Fibroblast of the aortic adventitia (primary cell): ENCODE measurements at places on chromosomes 2 and 18. TPM values are rescaled to one million over a fixed set of nuclear protein-coding genes. Genes with fewer than 3 reads are reported as not detected.

- no peak for DNase-seq
These were observed 111.4 kb upstream of the GATA6 start for GRCh38 chr18:22057908-22058527.

GRCh38 chr2:130963849-130964793 is 127.4 kb downstream of the ARHGEF4 start:
- no peak for DNase-seq

GRCh38 chr2:103010306-103010705 is 248.5 kb downstream of the TMEM182 start:
- DNase-seq: no peak

DNA sequence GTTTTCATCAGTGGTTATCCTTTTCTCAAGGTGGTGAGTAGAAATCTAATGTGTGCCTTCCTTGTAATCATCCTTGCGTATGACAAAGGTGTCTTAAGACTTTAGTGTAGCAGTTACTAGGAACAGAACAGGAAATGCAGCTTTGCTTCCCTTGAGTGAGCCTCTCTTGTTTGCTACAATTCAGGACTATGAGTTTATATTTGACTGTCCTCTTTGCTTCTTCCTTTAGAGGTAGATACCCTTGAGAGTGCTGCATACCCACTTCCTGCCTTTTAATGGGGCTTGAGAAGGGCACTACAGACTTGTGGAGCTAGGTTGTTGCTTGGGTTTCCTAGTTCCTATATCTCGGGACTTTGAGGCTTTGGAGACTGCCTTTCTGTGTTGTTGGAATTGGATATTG is 3.8 kb downstream of the KCNJ13 start:
- no peak for DNase-seq

- no peak for DNase-seq
These were observed 312.0 kb upstream of the TNP1 start for GRCh38 chr2:217171874-217172273.

DNA sequence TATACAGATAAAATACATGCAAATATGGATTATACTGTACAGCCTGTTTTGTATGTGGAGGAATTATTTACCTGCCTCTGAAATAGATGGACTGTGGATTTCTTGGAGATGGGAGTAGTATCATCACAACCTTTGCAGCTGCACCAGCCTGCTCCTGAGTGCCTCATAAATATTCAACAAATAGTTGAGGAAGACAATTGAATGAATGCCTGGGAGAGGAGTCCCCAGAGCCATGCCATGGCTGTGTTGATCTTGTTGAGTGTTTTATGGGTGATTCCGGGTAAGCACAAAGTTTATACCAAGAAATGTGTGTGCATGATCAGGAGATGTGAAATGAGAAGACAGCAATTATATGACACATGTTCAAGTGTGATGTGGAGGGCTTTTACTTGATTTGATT is 225.0 kb downstream of the FHOD3 start:
- no peak for DNase-seq

DNA sequence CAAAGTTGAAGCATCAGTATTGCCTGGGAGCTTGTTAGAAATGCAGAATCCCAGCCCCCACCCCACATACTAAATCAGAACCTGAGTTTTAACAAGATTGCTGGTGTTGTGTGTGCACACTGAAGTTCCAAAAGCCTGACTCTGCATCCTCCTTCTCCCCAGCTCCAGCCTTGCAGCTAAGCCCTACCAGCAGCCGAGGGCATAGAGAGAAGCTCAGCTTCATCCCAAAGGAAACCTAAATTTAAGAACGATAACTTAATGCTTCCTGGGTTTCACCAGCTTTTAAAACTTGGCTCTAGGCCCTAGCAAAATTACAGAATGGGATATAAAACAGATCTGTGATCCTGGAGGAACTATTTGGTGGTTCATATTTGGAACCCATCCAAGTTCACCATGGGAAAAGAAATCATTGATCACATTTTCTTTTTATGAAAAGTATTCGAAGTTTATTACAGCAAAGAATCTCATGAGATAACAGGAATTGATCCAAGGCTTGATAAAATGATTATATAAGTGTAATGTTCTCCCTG is 11.1 kb downstream of the SMYD1 start:
- DNase-seq: no peak

PLA2R1 gene
- total RNA-seq: 25.0 and 27.0 TPM in 2 replicates

SFT2D3 gene
- total RNA-seq: 3.5 and 7.0 TPM in 2 replicates

PTPRN gene
- 0.36 and 1.8 TPM in 2 replicates for total RNA-seq

DNA sequence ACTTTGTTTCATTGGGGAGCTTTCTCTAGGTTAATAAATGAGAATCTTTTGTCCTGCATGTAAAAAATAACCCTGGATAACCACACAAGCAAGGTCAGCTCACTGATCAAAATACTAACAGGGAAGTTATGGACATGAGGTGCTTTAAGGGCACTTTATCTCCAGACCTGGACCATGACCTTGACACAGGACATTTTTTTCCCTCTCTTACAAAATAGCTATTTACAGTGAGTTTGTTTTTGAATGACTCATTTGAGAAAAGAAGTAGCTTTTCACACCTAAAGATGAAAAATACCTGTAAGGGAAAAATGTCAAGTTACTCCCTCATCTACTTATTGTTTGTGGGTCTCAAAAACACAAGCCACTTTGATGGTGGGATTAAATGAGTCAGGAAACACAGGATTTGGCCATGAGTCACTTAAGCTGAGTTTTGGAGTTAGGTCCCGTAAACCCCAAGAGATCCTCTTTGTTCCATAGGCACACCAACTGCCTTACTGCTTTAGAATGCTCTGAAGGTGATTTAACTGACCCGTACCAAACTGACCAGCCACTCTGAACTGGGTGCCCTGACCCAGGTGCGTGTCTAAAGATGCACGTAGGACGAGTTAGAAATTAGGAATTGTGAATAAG is 479.3 kb upstream of the NXPH2 start:
- no peak for DNase-seq

DNA sequence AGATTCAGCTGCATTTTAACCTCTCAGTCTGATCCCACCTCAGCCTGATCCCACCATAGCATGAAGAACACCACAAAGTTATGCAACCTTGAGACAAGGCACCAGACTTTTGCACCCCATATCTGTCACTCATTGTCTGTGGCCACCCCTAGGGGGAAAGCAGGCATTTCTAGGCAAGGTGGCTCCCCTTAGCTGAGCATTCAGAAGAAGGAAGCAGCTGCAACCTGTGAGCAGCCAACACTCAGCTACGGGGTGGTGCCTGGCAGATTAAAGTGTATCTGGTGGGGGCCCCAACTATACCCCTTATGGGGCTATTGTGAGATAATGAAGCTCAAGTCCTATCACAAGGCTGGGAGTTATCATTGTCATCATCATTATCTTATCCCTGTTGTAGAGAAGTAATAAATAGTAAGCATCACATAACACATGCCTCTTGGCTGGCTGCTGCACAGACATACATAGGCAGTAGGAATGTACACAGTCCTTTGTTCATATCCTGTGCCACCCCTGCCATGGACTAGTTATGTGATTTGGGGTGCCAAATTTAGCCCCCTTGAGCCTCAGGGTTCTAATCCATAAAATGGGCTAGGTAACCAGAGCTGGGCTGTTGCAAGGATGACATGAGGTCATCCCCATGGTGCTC is 20.6 kb upstream of the TMEM163 start:
- DNase-seq: no peak

GRCh38 chr2:176826984-176827668 is 385.5 kb upstream of the HNRNPA3 start:
- no peak for DNase-seq

- DNase-seq: peak; percentile 78
These were observed 95.5 kb upstream of the ATP8B1 start for GRCh38 chr18:57898506-57899124.

DNA sequence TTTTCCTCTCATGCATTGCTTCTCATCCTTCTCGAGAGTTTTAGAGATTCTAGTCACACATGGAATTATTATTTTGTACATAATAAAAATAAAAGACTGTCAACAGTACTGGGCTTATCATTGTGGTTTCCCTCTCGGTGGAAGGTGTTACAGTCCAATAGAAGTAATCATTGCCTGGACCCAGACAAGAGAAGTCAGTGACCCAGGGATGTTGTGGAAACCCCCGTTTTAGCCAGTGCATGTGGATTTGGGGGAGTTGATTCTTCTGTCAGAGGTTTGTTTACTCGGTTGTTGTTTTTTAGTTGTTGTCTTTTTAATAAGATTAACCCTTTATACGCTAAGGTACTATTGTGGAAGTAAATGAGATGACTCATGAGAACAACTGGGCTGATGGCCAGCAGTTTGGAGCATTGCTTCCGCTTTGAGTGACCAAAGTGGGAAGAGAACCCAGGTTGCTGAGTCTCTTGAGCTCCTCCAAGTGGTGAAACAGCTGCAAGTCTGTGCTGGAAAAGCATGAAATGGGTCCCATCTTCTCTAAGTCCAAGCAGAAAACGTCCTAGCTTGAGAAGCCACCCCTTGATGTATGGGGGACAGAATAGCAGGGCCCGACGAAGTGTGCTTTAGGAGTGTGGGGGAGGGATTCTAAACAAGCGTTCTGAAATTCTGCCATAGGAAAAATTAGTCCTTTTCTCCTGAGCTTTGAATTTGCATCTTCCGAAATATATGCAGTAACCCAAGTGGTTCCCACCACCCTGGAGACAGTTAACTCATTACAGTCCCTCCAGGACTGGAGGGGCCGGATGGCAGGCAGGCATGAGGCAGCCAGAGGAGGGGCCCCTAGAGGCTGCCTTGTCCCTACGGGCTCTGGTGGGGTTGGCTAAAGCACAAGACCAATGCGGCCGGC is 61.8 kb upstream of the GPR45 start:
- DNase-seq: peak; percentile 63

SLC14A1 gene
- 5.6 and 254 TPM in 2 replicates for total RNA-seq

- DNase-seq: no peak
These were observed 488.4 kb upstream of the PIK3C3 start for GRCh38 chr18:41466436-41467160.

- DNase-seq: no peak
These were observed 1.6 kb upstream of the KCNJ3 start for GRCh38 chr2:154696810-154697417.

DSG4 gene
- total RNA-seq: not detected in 2 replicates

TRIM43 gene
- total RNA-seq: not detected in 2 replicates

- DNase-seq: no peak
These were observed 3.5 kb downstream of the HEATR5B start for GRCh38 chr2:37080689-37081088.

ICOS gene
- total RNA-seq: not detected in 2 replicates

ABCB11 gene
- not detected in 2 replicates for total RNA-seq

GREB1 gene
- under 0.01 and 1.7 TPM in 2 replicates for total RNA-seq

DNA sequence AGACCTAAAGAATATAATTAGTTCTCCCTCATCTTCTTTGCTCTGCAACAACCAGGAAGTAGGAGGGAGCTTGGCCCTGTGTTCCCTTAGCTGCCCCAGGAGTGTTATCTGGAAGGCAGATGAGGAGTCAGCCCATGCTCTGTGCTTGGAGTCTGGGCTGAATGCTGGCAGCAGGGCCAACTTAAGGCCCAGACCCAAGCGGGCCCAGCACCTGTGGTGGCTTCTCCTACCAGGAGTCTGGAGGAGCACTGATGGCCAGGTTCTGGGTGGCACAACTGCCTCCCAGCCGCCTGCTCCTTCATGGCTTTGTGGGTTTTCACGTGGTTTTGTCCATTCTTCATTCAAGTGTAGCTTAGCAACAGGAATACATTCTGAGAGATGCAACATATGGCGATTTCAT is 1910.7 kb upstream of the LRRTM1 start:
- no peak for DNase-seq

- DNase-seq: peak; percentile 20
These were observed 42.4 kb upstream of the TACR1 start for GRCh38 chr2:75241696-75242095.

- peak; percentile 27 for DNase-seq
These were observed 28.4 kb downstream of the EIPR1 start for GRCh38 chr2:3349211-3349693.

GRCh38 chr18:45637546-45638327 is 22.5 kb downstream of the SLC14A2 start:
- peak; percentile 37 for DNase-seq

GRCh38 chr2:96663177-96663576 is 20.6 kb downstream of the FER1L5 start:
- no peak for DNase-seq

DNA sequence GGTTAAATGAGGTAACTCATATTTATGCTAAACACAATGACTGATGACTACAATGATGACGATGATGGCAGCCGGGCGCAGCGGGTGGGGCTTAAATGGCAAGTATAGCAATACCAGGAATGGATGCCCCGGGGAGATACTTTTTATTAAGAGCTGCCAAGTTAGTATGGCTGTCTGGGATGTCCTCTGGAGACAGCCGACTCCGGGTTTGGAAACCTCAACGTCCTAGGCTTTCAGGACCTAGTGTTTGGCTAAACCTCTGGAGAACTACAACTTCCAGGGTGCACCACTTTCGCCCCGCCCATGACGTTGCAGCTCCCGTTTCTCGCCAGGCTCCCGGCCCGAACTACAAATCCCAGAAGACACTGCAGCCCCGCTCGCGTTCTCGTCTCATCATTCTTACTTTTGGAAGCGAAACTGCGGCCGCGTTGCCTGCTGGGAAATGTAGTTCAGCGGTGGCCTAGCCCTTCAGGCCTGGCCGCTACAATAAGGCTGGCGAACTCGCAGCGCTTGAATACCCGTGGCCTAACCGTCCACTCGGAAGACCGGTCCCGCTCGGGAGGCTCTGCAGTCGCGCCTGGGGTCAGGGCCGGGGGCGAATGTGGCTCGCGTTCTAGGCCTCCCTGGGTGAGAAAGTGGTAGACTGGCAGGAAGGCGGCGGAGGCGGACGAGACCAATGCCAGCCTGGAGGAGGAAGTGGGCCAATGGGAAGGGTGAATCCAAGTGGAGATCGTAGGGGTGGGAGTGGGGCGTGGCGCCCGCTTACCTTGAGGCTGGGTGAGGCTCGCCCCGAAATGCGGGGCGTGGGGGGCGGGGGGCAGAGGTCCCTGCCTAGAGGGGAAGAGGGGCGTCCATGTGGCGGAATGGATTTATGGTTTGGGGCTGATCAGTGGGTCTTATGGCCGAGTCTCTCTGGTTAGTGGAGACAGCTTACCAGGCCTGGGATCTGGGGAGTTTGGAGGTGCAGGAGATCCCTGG is at the start of gene SMARCAL1:
Gene SMARCAL1 (plus strand): TSS at position 463 of the 978 bp plus-strand sequence. CDS start 2,221 bp downstream, outside the sequence.
- peak; percentile 99 for DNase-seq

DNA sequence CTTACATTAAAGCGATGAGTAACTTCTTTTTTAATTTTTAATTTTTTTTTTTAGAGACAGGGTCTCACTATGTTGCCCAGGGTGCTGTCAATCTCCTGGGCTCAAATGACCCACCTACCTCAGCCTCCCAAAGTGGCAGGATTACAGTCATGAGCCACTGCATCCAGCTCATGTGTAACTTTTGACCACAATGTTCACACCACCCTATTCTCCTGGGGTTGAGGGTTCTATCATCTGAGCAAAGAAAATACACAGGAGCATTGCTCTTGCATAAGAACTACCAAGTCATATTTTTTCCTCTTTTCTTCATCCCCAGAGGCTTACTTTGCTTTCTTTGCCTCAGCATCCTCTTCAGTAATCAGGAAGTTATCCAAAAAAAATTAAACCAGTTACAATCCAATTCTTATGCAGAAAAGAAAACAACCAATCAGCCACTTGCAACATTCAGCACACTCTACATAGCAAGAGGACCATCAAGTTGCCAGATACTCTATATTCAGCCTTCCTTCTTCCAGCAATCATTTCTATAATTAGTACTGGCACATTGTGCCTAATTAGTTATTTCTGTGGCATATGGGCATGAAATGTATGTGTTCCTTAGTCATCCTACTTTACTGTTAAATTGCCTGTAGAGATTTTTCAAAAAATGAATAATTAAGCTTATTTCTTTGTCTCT is 345.6 kb downstream of the AKAIN1 start:
- no peak for DNase-seq

FTCDNL1 gene
- 1.5 TPM in 1 of 2 replicates, not detected in the other for total RNA-seq
